Nucleus accumbens (tissue), 56 donors: ENCODE measurements at places on chromosomes 1 and 21.

GRCh38 chr1:99768104-99768503 lies 1.7 kb upstream of the FRRS1 start:
- no peak for DNase-seq

- DNase-seq = no peak
These were observed 5.1 kb upstream of the REG4 start for GRCh38 chr1:119816407-119816806.

GRCh38 chr1:58785442-58786058 lies 1.7 kb upstream of the JUN start:
- DNase-seq = no peak

GRCh38 chr21:35204850-35205541 lies 155.9 kb upstream of the RUNX1 start:
- DNase-seq = peak; percentile 17

DNA sequence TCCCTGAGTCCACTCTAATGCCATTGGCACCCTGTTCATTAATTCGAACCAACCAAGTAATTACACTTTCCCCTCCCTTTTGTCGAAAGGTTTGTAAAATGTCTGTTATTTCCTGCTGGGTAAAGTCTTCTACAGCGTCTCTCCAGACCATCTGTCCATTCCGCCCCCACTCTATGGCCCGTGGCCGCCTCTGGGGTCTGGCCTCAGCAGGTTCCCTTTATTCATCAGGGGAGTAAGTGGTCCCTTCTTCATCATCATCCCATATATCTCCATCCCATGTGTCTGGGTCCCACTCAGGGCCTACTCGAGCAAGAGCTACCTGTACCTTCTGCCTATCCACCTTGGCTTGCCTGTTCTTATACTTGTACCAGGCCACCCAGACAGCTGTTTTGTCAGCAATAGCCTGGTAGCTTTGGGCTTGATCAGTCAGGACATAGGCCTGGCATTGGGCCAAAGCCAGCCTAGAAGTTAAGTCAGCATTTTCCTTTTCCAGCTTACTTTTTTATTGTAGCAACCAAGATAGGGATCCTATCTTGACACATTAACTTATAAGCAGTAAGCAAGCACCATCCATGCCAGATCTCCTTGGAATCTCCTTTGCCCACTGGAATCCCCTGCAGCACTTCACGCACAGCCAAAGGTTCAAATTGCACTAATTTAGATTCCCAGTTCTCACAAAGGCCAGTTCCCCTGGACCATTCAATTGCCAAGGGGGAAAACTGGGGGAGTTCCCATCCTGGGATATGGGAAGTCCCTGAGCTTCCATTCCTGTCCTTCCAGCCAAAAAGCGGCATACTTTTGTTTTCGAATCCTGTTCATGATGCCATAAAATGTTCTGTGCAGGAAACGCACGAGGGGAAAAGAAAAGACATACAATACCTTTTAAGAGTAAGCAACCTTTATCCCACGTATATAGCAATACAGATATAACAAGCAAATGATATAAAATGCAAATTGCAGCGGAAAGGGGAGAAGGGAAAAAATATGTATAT lies 6.6 kb upstream of the STUM start:
- no peak for DNase-seq
